Gastroesophageal sphincter (tissue), 4 donors: ENCODE measurements at places on chromosomes 3 and 15.

- no peak for ATAC-seq
Measured at GRCh38 chr3:179415377-179415776, 35.9 kb downstream of the GNB4 start.

- ATAC-seq: no peak
Measured at GRCh38 chr3:31721676-31722075, 189.0 kb downstream of the STT3B start.

GRCh38 chr3:45765266-45765851 is 31.0 kb downstream of the SLC6A20 start:
- no peak for ATAC-seq

DNA sequence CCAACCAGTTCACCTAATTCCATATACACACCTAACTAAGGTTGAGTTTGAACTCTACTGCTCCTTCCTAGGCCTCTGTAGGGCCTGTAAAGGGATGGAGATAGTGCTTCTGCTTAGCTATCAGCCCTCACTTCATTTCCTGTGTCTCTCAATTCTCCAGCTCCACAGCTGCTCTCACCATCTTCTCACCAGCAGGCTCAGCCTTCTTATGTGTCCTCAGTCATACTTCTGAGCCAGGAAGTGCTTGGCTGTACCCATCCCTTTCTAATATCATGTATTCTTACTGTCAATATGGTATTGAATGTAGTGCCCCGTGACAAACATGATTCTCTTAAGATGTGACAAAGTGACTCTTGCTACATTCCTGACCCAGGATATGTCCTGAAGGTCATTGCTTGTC is 116.9 kb downstream of the SLC9A9 start:
- ATAC-seq: no peak

- ATAC-seq: no peak
Measured at GRCh38 chr3:173676094-173676493, 278.6 kb downstream of the NLGN1 start.

- ATAC-seq: no peak
Measured at GRCh38 chr3:129503471-129504291, 24.8 kb upstream of the RHO start.

GRCh38 chr15:63505842-63506222 is 1.4 kb downstream of the USP3 start:
- ATAC-seq: no peak

- peak; percentile 60 for ATAC-seq
Measured at GRCh38 chr15:87761736-87762509, 494.6 kb downstream of the NTRK3 start.

DNA sequence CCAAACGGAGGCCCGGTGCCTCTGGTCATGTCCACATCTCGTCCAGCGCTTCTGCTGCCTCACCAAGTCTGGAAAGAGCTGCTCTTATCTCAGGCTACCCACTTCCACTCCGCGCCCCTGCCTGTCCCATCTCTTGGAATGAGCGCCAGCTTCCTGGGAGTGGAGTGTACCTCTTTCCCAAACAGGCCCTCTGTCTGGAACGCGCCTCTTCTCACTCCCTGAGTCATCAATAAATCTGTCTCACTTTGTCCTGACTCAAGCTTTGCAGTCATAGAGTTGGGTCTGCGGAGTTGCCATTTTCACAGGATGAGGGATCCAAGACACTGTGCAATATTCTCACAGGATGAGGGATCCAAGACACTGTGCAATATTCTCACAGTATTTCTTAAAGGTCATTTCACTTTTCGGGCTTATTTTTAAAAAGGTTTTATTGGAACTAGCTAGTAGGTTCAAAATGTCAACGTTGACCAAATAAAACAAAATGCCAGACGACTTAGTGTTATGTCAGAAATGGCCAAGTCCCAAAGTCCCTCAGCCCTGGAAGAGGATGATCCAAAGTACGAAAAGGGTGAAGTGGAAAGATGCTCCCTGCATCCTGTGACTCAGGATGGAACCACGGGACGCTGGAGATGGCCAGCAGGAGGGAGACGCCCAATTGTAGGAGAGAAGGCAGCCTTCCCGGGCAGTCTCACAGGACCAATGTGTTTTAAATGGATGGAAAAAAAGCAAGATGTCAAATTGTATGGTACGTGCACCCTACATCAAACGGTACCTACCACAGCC is 81.1 kb downstream of the CHSY1 start:
- ATAC-seq: peak; percentile 79

DNA sequence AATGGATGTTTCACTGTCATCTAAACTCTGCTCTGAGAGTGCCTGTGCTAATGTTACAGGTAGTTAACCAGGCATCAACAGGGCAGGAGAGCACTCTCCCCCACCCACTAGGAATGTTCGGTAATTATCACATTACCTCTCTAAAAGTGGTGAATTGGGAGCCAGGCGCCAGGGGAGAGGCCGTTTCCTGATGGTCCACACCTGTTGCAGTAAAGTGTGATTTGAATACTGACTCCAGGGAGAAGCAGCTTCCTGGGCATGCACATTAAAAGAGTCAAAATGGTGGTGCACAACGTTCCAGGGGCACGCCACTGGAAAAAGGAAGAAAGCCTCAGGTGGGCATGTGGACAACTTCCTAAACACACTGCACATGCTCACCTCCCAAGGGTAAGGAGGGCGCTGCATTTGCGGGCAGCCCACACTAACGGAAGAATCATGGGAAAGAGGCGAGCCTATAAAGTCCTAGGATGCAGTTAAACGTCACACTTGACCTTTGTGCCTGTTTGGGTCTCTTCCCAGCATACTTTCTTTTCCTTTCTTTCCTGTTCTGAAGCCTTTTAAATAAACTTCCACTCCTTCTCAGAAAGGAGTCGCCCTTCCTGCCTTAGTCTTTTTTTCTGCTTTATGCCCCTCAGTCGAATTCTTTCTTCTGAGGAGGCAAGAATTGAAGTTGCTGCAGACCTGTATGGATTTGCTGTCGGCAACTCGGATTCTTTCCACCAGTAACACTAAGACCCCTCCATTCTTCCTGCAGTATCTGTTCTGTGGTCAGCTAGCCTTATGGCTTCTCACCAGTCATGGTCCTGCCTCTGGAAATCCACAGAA is 28.9 kb upstream of the GPD1L start:
- no peak for ATAC-seq

DNA sequence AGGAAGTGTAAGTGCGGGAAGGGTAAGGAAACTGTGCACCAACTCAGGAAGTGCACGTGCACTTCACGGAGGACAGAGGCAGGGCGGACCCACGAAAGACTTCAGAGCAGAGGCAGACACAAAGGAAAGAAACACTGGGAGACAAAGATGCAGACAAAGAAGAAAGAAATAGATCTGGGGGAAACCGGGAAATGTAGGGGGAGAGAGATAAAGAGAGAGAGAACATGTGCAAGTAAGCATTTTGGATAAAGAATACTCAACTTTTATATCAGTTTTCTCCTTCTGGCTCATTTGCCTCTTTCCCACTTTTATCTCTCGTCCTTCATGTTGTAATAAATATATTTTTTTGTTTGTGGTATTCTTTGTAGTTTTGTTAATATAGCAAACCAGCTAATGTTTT is 204.2 kb downstream of the WDR72 start:
- ATAC-seq: no peak

GRCh38 chr3:58471025-58471887 is 20.6 kb upstream of the KCTD6 start:
- ATAC-seq: peak; percentile 58

- no peak for ATAC-seq
Measured at GRCh38 chr3:127410678-127411077, 122.8 kb upstream of the PRR20G start.

DNA sequence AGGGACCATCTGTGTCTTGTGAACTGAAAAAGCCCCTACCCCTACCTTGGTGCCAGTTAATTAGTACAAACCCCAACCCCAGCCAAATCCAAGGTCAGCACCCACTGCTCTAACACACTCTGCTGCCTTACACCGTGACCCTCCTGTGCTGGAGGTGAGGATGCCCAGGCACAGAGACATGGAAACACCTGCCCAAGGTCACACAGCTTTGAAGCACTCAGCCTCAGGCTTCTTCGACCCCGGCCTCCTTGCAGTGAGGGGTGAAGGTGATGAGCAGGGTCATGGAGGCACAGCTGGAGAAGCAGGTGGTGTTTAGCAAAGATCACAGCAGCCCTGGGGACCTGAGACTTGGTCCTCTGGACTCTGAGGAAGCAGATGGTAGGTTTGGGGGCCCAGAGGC is 39.0 kb upstream of the SLC6A6 start:
- ATAC-seq: no peak

DNA sequence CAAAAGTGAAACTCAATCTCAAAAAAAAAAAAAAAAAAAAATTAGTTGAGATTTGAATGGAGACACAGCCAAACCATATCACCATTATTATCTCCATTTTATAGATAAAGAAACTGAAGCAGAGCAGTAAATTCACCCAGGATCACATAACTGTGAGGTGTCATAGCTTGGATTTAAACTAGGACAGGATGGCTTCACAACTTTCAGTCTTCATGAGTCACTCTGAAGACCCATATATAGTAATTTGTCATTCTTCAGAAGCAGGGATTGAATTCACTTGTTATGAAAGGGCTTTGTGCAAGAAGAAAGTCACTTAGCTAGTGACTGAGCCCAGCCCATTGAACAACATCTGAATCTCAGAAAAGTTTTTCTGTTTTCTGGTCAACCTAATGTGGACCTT is 60.5 kb upstream of the LRIG1 start:
- ATAC-seq: no peak

DNA sequence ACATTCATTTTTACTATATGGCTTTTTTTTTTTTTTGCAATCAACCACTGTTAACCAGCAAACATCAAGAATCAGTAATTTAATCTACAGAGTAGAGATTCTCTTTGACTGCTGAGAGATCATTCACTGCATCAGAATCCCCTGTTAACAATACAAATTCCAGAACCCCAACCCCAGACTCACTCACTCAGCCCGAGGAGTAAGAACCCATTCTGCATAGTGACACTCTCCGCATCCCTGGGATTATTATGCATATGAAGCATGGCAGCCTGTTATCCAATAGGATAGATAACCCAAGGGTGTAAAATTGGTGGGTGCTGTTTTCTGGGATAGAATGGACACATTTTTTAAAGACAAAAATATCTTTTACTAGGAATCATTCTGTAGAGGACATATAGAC is 76.3 kb upstream of the CCDC39 start:
- ATAC-seq: no peak

DNA sequence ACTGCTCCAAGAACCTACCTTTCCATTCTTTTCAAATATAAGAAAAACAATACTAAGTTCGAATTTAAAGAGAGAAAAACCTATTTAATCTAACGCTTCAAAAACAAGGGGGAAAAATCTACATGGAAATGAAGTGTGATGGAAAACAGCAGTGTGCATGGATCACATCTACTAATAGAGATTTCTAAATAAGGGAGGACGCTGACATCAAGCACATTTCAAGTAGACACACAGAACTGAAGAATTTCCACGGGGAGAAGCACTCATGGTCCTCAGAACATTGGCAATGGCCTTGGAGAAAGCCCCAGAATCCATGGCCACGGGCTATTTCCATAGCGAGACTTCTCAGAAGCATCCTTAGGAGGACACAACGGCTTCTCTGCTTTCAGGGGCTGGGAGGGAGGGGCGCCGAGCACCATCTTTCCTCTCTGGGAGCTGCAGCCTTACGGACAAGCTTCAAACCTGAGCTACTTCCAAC is 1.0 kb downstream of the TASOR start:
- no peak for ATAC-seq

GRCh38 chr15:31387479-31388118 is 61.0 kb downstream of the KLF13 start:
- ATAC-seq: no peak

- ATAC-seq: no peak
Measured at GRCh38 chr3:55241098-55241497, 246.0 kb downstream of the WNT5A start.

DNA sequence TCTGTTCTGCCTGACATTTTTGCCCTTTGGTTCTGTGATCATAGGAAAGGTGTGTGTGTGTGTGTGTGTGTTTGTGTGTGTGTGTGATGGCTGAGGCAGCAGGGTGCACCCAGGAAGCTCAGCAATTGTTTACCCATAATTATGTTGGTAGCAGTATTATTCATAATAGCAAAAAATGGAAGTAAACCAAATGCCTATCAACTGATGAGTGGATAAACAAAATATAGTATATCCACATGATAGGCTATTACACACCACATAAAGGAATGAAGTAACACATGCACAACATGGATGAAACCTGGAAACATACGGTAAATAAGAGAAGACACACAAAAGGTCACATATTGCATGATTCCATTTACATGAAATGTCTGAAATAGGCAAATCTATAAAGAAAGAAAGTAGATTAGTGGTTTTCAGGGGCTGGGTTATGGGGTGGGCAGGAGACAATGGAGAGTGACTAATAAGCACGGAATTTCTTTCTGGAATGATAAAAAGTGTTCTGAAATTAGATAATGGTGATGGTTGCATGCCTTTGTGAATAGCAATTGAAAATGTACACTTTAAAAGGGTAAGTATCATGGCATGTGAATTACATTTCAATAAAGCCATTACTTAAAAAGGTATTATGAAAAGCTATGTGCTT is 167.2 kb downstream of the POLR2M start:
- ATAC-seq: no peak

- ATAC-seq: no peak
Measured at GRCh38 chr15:77514641-77515402, 94.1 kb downstream of the HMG20A start.

- no peak for ATAC-seq
Measured at GRCh38 chr15:71951134-71951533, 140.8 kb downstream of the NR2E3 start.
